COR-L47 (cell line): ENCODE measurements at places on chromosomes 4 and X.

DNA sequence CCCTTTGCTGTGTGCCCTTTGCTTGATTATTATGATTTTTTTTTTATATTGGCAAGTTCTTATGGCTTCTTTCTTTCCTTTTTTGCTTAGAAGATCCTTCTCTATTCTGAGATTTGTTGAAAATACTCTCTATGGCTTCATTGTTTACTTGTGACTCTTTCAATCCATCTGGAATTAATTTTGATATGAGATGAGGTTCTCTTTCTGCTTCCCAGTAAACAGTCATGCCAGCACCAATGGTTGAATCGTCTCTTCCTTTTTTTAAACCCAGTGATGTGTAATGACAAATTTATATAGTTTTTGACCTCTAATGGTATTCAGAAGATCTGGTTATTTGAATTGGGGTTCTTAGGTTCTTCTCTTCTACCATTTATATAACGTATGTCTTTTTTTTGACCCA, 121.8 kb downstream of the ARHGAP10 start:
- no peak for DNase-seq

- no peak for DNase-seq
Measured at GRCh38 chrX:12955882-12956703, 18.8 kb upstream of the TMSB4X start.

- DNase-seq, result no peak
Measured at GRCh38 chr4:102338405-102338804, 6.9 kb downstream of the SLC39A8 start.

GRCh38 chr4:2837904-2838496, 5.6 kb upstream of the ADD1 start:
- DNase-seq, result no peak

DNA sequence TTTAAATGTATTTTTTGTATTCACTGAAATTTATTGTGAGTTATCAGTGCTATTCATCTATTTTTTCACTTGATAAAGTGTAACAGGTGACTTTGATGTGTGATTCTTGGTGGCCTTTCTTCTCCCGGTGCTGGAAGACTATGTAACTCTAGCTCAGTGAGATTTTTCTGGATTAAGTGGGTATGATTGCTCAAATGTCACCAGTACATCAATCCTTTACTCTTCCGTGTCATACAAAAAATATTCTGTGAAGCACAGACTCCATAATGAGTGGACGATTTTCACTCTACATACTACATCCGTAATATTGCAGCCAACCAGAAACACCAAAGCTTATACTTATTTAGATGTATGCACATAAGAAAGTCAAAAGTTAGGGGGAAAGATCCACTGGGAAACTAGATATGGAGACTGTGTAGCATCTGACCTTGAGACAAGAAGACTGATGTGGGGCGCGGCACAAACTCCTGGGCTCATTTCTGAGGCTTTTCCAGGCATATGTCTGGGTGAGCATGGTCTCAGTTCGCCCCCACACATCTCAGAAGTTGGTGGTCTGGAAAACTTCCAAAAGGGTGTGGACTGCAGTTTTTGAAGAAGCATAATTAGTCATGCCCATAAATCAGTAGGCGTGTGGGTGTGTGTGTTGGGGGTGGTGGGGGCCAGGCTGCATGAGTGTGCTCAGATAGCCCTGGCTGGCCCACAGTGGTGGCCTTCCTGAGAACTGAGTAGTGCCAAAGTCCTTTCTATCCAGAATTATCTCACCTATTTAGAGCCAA, 53.9 kb upstream of the TENM3 start:
- peak; percentile 30 for DNase-seq

- no peak for DNase-seq
Measured at GRCh38 chr4:174672276-174672675, 150.0 kb upstream of the HPGD start.

DNA sequence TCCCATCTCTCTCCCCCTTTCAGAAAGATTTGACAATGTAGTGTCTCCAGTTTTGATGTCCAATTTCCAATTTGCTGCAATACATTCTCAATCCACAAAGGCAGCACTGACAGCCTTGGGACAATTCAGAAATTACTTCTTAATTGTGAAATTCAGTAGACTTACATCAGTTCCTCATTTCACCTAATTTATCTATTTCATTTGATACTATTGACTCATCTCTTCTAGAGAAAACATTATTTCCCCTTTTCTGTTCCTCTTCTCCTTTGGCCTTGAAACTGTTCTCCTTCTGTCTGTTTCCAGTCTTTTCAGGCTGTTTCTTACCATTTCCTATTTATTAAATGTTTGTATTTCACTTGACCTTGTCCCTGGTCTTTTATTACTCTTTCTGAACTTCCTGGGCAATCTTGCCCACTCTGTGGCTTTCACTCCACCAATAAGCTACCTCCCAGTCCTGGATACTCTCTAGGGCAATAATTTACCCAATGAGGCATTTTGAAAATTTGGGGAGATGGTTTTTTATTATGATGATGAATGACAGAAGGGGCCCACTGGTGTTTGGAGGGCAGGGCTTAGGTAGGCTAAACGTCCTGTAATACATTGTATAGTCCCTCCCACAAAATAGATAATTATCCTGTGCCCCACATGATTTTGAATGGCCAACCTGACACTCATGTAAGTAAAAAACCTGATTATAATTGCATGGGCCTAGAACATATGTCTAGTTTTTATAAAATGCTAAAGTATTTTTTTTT, 498.0 kb upstream of the BOD1L1 start:
- no peak for DNase-seq

- no peak for DNase-seq
Measured at GRCh38 chrX:19639813-19640462, 124.6 kb upstream of the MAP3K15 start.
